NT2/D1 (cell line): ENCODE measurements at places on chromosomes 7 and 10.

DNA sequence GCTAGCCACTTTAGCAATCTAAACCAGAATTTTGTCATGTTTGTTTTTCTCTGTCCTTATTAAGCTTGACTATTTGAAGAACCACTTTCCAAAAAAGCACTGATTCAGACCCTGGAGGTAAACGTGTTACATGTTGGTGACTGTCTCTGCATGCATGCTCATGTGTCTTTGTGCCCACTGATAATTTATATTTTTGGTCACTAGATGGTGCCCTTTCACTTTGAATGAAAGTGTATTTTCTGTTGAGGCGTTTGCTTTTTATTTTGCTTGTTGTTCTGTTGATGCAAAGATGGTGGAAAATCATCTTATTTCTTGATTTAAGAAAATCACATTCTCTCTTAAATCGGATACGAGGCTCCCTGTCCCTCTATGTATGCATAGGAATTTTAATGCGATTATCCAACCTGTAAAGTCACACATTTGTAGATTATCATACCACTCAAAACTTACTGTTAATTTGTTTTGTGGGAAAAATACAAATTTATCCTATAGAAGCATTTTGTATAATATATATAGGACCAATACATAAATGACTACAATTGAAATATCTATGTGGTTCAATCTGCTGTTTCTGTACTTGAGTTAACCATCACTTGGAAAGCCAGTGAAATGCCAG lies 269.3 kb downstream of the BICC1 start:
- no peak for DNase-seq

DNA sequence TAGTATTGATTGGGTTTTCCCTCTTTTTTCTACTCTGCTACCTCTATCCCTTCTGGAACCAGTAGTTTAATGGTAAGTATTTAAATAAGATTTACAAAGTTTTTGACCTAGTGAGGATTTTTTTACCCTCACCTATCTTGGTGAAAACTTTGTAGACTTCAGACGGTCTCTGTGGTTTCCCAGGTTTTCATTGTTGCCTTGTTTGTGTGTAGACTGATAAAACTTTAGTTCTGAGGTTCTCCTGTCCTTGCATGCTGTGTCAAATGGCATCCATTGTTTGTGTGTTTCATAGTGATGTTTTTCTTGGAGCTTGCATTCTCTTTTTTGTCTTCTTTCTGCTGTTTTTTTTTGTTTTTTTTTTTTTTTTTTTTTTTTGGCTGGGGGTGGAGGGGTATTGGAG lies 22.6 kb downstream of the ZNRF2 start:
- DNase-seq: no peak

DNA sequence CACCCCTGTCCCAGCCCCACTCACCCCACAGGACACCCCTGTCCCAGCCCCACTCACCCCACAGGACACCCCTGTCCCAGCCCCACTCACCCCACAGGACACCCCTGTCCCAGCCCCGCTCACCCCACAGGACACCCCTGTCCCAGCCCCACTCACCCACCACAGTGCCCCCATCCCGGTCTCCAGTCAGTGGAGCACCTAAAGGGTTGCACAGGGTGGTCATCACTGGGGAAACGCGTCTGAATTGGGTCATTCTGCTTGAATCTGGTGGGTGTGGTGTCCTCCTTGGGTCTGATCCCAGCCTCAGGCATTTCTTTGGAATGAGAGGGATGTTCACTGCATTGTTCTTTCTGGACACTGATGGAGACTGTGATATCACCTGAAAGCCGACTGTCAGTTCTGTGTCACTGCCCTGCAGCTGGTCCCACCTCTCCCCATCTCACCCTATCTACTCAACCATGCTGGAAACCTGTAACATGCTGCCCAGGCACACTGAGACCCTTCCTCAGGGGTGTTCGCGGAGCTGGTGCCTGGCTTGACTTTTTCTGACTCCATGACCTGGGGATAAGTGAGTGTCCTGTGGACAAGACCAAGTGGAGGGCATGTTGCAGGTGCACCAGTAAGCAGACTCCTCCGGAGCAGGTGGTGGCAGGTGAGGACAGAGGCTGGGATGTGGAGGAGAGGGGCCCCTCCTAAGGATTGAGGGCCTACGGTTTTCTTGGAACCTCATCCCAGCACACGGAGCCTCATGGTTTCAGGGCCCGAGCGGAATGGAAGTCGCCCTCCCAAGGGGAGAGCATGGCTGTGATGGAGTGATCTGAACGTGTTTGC lies 262.5 kb upstream of the PPP2R2D start:
- DNase-seq: no peak

GRCh38 chr7:106345421-106346166 lies 60.8 kb upstream of the NAMPT start:
- no peak for DNase-seq

DNA sequence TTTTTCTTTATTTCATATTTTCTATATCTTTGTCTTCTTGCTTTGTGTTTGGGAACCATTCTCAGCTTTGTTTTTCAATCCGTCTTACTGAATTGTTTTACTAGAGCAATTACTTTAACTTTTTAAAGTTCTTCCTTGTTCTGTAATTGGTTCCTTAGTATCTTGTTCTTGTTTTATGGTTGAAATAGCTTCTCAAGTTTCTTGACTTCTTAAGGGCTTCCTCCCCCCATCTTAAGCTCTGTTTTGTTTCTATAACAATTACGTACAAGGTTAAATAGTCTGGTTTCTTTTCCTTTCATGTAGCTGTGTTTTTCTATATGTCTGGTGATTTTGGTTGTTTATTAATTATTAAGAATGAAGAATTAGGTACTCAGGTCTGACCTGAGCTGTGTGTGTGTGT lies 158.0 kb downstream of the SDHAF3 start:
- no peak for DNase-seq

DNA sequence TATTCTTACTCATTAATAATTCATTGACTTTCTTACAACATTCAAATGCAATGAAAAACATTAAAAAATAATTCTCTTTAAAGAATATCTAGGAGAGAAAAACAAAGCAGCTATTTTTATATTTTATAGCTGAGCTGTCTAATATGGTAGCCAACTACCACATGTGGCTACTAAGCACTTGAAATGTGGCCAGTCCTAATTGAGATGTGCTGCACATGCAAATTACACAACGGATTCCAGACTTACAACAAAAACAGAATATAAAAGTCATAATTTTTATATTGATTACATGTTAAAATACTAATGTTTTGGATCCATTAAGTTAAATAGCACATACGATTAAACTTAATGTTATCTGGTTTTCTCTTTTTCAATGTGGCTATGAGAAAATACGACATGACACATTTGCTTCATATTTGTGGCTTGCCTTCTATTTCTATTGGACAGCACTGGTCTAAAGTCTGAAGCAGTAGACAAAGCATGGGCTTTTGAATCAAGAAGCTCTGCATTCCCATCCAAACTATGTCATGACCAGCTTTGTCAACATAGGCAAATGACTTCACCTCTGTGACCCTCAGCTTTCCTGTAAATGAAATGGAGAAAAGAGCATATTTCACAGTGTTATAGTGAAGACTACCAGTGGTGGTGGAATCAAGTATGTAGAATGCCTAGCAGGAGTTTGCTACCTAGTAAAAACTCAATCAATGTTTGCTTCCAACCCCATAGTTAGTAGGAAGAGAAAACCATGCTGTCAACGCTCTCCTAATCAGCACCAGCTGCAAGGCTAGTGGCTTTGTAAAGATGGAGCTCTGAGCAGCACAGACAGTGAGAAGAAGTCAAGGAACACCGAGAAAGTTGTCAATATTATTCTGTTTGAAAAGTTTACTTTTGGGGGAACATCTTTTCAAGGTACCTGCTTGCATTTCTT lies 37.1 kb upstream of the GDF10 start:
- DNase-seq: no peak

GRCh38 chr7:75739796-75740672 lies 1.3 kb upstream of the HIP1 start:
- DNase-seq: no peak

DNA sequence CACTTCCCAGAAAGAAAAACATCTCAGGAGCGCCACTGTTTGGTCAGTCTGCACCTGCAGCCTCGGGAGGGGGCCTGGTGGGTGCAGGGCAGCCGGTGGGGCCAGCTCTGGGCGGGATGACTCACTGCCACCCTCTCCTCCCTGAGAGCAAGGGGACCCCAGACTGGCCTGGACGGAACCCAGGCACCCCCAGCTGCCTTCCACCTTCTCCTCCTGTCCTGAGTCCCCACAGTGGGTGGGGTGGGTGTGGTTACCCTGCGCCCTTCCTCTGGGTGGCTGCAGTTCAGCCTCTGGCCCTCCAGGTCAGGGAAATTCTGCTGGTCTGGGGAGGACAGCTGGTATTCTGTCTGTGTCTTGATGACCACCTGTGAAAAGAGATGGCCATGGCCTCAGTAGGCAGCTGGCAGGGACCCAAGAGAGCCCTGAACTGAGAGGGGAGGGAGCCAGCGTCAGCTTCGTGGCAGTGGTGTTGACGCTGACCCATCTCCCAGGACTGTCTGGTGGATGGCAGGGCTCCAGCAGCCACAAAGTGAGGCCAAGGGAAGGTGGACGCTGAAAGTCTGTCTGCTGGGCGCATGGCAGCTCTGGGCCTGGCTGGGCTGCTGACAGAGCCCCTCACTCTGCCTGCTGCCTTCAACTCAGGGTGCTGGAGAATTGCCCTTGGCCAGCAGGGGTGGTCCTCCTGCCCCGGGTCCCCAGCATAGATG lies 8.9 kb downstream of the CALY start:
- DNase-seq: no peak
